NCI-H524 (cell line): ENCODE measurements at places on chromosomes 3 and 15.

GRCh38 chr3:143119974-143120715 lies 574 bp downstream of the CHST2 start:
- DNase-seq, result peak; percentile 70

DNA sequence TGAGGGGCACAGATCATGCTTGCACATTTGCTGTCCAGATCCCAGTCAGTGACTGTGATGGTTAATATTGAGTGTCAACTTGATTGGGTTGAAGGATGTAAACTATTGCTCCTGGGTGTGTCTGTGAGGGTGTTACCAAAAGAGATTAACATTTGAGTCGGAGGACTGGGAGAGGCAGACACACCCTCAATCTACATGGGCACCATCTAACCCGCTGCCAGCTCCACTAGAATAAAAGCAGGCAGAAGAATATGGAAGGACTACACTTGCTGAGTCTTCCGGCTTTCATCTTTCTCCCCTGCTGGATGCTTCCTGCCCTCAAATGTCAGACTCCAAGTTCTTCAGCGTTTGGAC lies 5.1 kb downstream of the GP9 start:
- no peak for DNase-seq

DNA sequence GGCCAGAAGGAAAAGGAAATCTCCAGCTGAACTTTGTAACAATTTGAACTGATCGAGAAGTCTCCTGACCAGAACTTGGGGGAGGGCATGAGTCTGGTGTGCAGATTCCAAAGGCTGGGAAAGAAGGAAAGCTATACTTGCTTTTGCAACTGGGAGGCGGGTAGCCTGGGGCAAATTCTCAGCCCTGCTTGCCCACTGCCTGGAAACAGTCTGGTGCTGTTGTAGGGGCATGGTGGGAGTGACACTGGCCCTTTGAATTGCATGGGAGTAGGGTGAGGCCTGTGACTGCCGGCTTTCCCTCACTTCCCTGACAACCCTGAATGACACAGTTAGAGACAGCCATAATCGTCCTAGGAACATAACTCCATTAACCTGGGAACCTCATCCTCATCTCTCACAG lies 114.0 kb upstream of the POU1F1 start:
- DNase-seq, result no peak

DNA sequence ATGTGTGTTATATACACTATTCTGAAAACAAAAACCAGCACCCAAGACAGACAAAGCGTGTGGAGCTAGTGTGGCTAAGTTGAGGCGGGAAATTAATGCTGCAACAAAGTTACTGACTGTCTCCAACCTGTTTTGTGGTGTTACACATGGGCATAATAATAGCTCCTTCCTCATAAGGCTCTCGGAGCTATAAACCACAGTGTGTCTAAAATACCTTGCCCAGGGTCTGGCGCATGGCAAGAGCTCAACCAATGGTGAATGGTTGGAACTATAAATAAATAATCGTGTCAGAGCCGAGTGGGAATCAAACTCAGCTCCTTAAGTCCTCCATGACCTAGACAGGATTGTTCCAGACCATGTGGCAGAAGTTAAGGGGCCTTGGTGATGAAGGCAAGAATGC lies 35.9 kb upstream of the TFRC start:
- DNase-seq, result no peak

DNA sequence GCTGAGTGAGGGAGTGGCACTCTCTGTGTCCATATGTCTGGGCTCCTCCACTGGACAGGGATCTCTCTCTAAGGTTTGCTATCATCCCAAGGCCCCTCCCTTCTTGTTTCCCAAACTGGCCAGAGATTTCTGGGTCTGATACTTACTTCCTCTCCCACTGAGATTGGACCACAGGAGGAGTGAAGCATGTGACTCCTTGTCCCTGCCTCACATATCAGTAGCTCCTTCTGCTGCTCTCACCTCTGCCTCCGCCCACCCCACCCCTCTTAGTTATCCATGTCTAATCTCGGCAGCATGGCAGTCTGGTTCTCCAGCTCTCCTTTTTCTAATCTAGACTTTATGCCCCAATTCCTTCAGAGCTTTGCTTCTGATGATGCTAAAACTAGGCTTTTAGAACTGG lies 223.1 kb downstream of the RPLP1 start:
- no peak for DNase-seq
